ENCODE measurements at places on chromosomes 6 and 20. TPM values are rescaled to one million over a fixed set of nuclear protein-coding genes. Genes with fewer than 3 reads are reported as not detected.
A peak's percentile ranks its signal among the peaks of the same experiment; 100 is the strongest.

The RFX6 gene
- total RNA-seq = not detected

GRCh38 chr20:24664266-24664986, 195.0 kb downstream of the SYNDIG1 start:
- peaks cover under 1% of the 10 kb centered on the region for H3K36me3 ChIP-seq
- H3K4me1 ChIP-seq = peaks cover 25% of the 10 kb centered on the region
- no peaks in the 10 kb centered on the region for H3K27me3 ChIP-seq
- H3K4me3 ChIP-seq = no peak overlapping the region

The ISM1 gene
- 0.33 TPM for total RNA-seq

DNA sequence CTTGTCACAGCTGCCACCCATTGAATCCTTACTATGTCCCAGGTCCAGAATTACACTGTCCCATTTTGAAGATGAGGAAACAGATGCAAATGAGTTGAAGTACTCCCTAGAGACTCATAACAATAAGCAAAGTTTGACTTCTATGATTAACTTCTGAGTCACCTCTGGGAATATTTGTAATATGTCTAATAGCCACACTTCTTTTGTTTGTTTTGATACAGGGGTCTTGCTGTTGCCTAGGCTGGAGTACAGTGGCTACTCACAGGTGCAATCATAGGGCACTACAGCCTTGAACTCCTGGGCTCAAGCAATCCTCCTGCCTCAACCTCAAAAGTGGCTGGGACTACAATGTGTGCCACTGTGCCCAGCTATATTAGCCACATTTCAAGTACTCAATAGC, 11.4 kb upstream of the SOX12 start:
- H3K36me3 ChIP-seq = no peaks in the 10 kb centered on the region
- peaks cover 29% of the 10 kb centered on the region for H3K4me1 ChIP-seq
- H3K27me3 ChIP-seq = no peaks in the 10 kb centered on the region
- no peak for DNase-seq
- H3K27ac ChIP-seq = no peak overlapping the region

- H3K36me3 ChIP-seq = peaks cover 2% of the 10 kb centered on the region
- peaks cover 3% of the 10 kb centered on the region for H3K4me1 ChIP-seq
- DNase-seq = no peak
- H3K4me3 ChIP-seq = no peak overlapping the region
- peaks cover 11% of the 10 kb centered on the region for H3K27me3 ChIP-seq
Observed at GRCh38 chr20:56755201-56755600, 126.1 kb downstream of the TFAP2C start.

DNA sequence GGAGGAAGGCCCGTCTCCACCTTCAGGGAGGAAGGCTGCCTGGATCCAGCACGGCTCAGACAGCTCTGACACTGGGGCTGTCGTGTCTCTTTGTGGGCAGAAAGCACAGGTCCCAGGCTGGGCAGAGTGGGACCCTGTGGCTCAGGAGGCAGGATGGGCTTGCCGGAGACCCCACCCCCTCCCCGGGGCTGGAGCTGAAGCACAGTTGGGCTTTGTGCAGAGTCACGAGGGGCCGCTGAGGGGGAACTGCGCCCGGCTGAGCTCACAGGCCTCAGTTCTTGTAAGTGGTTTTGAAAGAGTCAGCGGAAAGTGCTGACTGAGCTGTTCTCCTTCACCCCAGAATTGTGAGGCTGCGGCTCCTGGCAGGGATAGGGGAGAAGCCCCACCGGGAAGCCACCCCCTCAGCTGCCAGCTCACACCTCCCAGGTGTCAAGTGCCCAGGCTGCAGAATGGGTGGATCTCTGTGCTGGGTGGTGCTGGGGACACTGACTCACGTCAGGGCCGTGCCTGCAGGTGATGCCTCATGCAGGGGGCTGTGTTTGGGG, 145.5 kb upstream of the RNF24 start:
- H3K36me3 ChIP-seq = no peaks in the 10 kb centered on the region
- H3K27ac ChIP-seq = peak overlapping the region; percentile 99
- peak; percentile 68 for DNase-seq
- no peaks in the 10 kb centered on the region for H3K27me3 ChIP-seq
- H3K4me1 ChIP-seq = peaks cover 61% of the 10 kb centered on the region
- peak overlapping the region; percentile 72 for H3K4me3 ChIP-seq

DNA sequence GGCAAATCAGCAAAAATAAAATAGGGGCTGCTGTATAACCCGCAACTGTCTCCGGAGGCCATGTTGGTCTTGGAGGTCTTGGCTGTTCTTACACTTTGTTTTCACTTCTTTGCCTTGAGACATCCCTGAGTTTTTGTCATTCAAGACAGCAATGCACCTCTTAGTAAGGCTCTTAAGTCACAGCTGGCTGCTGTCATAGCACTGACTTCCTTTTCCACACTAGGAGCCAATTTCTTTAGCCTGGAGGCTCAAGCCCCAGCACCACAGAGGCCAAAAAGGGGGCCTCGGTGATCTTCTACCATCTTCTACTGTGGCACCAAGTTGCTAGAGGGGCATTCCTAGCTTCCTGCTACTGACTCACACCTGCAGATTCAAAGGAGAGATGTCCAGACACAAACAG, 536.3 kb downstream of the CDH26 start:
- DNase-seq = no peak
- peaks cover 18% of the 10 kb centered on the region for H3K4me1 ChIP-seq
- H3K27ac ChIP-seq = no peak overlapping the region
- H3K4me3 ChIP-seq = no peak overlapping the region
- H3K27me3 ChIP-seq = peaks cover 2% of the 10 kb centered on the region
- H3K36me3 ChIP-seq = no peaks in the 10 kb centered on the region

The PRSS35 gene
- 3.9 TPM for total RNA-seq

- H3K36me3 ChIP-seq = no peaks in the 10 kb centered on the region
- H3K4me1 ChIP-seq = no peaks in the 10 kb centered on the region
- no peak overlapping the region for H3K4me3 ChIP-seq
Observed at GRCh38 chr6:159045801-159046200, 1.0 kb upstream of the TAGAP start.

GRCh38 chr20:37911838-37912281, 8.9 kb downstream of the VSTM2L start:
- peaks cover 81% of the 10 kb centered on the region for H3K4me1 ChIP-seq
- H3K36me3 ChIP-seq = no peaks in the 10 kb centered on the region
- no peak overlapping the region for H3K4me3 ChIP-seq
- H3K27me3 ChIP-seq = peaks cover 11% of the 10 kb centered on the region
- H3K27ac ChIP-seq = no peak overlapping the region

The MATN4 gene
- not detected for total RNA-seq

- no peaks in the 10 kb centered on the region for H3K36me3 ChIP-seq
- no peak overlapping the region for H3K4me3 ChIP-seq
- H3K4me1 ChIP-seq = no peaks in the 10 kb centered on the region
- DNase-seq = peak; percentile 26
- H3K27me3 ChIP-seq = no peaks in the 10 kb centered on the region
- no peak overlapping the region for H3K27ac ChIP-seq
Observed at GRCh38 chr6:55069132-55069781, 105.1 kb upstream of the HCRTR2 start.

The COL12A1 gene
- total RNA-seq = 50.2 TPM

DNA sequence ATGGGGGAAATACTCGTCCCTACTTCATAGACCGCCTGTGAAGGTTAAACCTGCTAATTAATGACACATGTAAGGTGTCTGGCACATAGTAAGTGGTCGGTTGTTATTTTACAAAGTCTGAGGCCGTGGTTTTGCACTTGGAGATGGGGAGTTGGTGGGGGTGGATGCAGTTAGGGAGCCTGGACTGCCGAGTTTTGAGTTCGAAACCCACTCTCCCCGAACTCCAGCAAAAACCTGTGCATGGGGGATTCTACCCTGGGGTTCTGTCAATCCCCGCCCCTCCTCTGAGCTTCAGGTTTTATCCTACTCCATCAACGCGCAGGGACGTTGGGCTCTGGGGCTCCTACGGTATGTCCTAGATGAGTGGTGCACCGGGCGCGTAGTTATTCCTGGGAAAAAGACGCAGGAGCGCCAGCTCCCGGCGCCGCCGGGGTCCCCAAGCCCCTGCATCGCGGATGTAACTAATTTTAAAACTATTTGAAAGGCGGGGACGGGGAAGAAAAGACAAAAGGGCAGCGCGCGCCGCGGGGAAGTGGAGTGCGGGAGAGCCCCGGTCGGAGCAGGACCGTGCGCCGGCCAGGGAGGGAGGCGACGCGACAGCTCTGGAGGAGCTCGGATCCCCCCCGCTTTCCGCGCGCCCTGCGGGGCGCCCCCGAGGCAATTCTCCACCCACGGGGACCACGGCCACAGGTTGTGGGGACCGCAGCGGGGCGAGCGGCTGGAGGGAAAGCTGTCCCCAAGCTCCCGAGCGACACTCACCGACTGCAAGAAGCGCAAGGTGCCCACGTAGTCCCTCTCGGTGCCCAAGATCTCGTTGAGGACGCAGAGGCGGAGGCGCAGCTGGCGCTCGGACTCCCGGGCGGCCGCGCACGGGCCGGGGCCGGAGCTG, 672 bp downstream of the PREX1 start:
- no peaks in the 10 kb centered on the region for H3K36me3 ChIP-seq
- H3K27me3 ChIP-seq = no peaks in the 10 kb centered on the region
- H3K4me1 ChIP-seq = peaks cover 62% of the 10 kb centered on the region
- DNase-seq = peak; percentile 45

GRCh38 chr20:10551732-10552724, 116.9 kb downstream of the SLX4IP start:
- no peaks in the 10 kb centered on the region for H3K36me3 ChIP-seq
- H3K4me3 ChIP-seq = no peak overlapping the region
- peak overlapping the region; percentile 24 for H3K27ac ChIP-seq
- DNase-seq = no peak
- H3K4me1 ChIP-seq = peaks cover 72% of the 10 kb centered on the region

The KCNB1 gene
- total RNA-seq = 2.8 TPM

The RBPJL gene
- not detected for total RNA-seq

Data from neural crest cell (in vitro differentiated cells).